Stimulated activated effector memory CD8-positive, alpha-beta T cell treated with anti-CD3 and anti-CD28 coated beads, Interleukin-12 subunit alpha, Interleukin-12 subunit beta, amount 100 ng/mL, for 72 hours (primary cell): ENCODE measurements at places on chromosomes 2 and 18.

DNA sequence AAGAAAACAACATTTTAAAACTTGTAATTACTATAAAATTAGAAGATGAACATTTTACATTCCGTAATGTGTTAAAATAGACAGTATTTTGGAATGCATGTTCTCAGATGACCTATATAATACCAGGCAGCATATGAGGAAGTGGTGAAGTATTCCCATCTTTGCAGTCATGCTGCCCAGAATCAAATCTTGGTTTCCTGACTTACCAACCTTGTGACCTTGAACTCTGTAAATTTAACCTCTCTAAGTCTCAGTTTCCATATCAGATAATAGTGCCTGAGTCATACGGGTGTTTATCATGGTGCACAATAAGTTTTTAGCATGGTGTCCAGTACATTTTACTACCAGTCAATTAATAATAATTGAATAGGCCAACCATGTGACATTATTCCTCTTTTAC is 7.3 kb upstream of the GALM start:
- DNase-seq = no peak

DNA sequence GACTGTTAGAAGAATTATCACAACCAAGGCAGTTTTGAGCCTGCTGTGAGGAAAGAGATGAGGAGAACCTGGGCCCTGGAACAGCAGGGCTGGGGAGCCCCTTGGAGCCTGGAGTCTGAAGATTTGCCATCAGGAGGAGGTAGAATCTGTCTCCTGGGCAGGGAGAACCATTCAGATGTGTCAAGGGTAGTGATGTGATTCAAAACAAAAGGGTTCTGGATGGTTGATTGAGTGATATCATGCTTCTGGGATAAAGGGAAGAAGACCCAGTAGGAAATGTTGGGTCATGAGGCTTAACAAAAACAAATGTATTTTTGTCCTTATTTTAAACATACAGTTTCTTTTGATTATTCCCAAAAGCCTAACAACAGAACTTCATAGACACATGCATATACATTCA is 28.6 kb downstream of the RNF144A start:
- no peak for DNase-seq

DNA sequence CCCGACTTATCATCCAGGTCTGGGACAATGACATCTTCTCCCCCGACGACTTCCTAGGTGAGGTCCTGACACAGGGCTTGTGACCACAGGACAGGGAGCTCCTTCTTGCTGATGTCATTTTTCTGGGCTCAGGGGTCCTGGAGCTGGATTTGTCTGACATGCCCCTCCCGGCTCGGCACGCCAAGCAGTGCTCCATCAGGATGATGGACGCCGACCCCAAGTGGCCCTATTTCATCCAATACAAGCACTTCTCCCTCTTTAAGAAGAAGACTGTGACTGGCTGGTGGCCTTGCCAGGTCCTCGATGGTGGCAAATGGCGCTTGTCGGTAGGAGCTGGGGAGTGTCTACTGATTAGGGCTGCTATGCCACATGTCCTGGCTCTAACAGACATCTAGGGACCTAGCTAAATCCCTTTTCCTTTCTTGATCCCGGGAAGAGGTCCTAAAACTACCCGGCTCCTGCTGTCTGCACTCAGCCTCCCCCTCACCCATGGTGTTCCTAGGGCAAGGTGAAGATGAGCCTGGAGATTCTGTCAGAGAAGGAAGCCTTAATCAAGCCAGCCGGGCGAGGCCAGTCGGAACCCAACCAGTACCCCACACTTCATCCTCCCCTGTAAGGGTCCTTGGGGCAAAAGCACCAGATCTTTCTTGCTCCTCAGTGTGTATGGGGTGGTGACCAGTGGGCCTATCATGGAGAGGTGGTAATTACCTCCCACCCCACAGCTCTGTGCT is 36.7 kb downstream of the LMAN2L start:
- no peak for DNase-seq

DNA sequence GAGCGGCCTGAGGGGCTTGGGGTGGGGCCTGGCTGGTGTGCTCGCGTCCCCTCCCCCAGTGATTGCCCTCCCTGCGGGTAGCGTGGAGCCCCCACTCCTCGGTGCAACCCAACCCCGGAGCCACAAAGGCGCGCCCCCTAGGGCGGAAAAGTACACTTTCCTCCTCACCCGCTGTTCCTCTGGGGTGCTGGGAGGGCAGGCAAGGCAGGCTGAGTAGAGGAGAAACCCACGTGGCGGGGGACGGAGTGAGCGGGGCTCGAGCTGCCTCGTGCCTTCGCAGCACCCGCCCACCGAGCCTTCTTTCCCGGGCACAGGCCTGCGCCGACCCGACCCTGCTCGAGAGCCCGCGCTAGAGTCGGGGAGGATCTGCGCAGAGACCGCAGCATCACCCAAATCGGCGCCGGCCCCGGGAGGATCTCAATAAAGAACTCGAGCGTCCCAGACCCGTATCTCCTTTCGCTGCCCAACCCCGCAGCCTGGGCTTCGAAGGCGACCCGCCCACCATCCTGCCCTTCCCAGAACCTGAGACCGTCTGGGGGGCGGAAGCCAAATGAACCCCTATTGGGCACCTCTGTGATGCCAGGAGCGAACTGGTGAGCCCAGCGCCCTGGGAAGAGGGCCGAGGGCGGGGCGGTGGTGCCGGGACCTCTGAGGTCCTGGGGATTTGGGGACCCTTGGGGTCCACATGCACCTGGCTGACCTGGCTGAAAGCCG is 1.5 kb downstream of the UCN start:
- peak; percentile 63 for DNase-seq

GRCh38 chr2:2906091-2906490 is 471.5 kb downstream of the EIPR1 start:
- no peak for DNase-seq

DNA sequence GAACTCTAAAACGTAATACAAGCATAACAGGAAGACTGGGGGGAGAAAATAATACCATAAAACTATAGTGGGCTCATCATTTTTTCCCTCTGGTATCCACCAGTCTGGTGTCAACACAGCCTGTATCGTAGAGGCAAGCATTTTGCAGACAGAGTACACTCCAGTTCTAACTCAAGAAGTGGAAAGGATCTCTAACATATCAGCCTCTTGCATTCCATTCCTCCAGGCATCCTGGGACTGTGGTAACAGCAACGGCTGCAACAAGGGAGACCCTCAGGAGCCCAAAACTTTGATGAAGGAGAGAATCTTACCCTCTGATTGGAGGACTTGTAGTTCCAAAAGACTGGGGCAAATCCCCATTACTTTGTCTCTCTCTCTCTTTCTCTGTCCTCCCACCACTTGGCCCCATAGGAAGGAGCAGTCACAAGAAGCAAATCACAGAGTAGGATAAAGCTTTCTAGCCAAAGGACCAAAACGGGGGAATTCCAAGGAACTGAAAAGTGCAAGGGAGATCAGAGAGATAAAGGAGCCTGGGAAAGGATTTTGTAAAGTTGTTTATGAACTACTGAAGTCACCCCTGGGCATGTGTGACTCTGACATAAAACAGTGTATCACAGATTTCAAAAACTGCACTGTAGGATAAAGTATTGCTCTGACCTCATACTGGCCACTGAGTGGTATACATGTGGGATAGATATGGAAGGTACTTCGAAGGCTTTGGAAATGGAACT is 11.9 kb downstream of the FRZB start:
- DNase-seq = no peak

GRCh38 chr2:191014653-191015020 is 666 bp upstream of the STAT1 start:
- DNase-seq = no peak

GRCh38 chr2:204337638-204338037 is 207.6 kb upstream of the PARD3B start:
- DNase-seq = no peak

GRCh38 chr18:70454704-70455322 is 166.0 kb downstream of the SOCS6 start:
- peak; percentile 9 for DNase-seq

- DNase-seq = no peak
Measured at GRCh38 chr2:173217116-173217840, 137.4 kb upstream of the CDCA7 start.

DNA sequence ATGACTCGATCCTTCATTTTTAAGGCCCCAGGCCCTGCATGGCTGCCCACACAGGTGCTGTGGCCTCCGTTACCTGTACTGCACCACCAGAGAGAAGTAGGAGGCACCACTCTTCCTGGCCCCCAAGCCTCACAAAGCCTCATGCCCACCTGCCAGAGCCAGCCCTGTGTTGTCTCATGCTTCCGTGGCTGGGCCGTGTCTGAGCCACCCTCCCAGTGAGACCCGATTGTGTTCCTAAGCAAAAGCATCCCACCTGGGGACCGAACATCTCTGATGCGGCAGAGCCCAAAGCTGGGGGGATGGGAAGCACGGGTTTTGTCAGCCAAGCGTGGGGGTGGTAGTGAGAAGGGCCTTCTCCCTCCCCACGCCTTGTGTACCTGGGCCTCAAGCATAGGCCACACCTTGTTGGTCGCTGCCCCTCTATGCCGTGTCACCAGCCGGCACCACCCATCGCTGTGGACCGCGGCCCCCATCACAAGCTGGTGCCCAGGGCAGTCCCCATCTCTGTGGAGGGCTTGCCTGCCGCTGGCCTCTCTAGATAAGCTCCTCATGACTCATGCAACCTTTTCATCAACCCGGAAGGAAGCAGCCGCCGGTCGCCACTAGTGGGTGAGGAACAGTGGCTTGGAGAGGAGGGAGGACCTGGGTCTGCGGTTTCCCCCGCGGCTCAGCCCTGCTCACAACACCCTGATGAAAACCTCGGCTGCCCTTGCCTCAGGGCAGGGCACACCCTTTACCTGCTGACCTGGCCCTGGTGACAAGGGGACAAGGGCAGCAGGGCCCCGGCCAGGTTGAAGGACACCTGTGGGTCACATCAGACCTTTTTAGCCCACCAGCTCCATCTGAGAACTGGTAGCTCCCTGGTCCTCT is 2.7 kb upstream of the RNPEPL1 start:
- DNase-seq = peak; percentile 95

GRCh38 chr2:178397002-178397605 is 53.9 kb downstream of the PRKRA start:
- DNase-seq = no peak

- DNase-seq = no peak
Measured at GRCh38 chr18:5476961-5477800, 66.6 kb downstream of the EPB41L3 start.

- DNase-seq = no peak
Measured at GRCh38 chr2:202185156-202185555, 53.2 kb downstream of the SUMO1 start.

DNA sequence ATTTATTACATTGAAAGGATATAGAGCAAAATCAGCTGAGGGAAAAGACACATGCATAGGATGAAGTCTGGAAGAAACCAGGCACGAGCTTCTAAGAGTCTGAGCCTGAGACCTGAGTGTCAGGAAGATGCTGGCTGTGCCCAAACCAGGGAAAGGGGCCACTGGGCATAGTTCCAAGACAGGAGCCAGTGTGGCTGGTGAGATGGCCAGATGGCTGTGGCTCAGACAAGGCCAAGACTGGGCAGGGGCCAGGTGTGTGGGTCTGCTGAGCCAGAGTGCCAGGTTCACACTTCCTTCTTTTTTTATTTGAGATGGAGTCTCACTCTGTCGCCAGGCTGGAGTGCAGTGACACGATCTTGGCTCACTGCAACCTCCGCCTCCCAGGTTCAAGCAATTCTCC is 95.5 kb upstream of the ATG16L1 start:
- no peak for DNase-seq

GRCh38 chr18:808086-808485 is 4.0 kb downstream of the YES1 start:
- no peak for DNase-seq

GRCh38 chr2:113070606-113070975 is 2.8 kb downstream of the IL1F10 start:
- no peak for DNase-seq

- no peak for DNase-seq
Measured at GRCh38 chr2:145743011-145743410, 1223.1 kb upstream of the ZEB2 start.

- DNase-seq = peak; percentile 60
Measured at GRCh38 chr18:76374330-76375281, 120.4 kb downstream of the ZNF516 start.

DNA sequence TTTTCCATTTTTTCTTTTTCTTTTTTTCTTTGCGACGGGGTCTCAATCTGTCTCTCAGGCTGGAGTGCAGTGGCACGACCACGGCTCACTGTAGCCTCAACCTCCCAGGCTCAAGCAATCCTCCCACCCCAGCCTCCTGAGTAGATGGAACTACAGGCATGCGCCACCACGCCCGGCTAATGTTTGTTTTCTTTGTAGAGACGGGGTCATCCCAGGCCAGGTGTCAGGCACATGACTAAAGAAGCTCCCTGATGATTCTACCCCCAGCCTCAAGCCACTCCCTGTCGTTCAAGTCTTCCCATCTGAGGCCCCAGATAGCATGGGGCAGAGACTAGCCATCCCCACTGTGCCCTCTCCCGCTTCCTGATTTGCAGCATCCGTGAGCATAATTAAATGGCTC is 9.8 kb upstream of the FZD5 start:
- no peak for DNase-seq

GRCh38 chr2:21299411-21299810 is 175.6 kb downstream of the TDRD15 start:
- DNase-seq = no peak

DNA sequence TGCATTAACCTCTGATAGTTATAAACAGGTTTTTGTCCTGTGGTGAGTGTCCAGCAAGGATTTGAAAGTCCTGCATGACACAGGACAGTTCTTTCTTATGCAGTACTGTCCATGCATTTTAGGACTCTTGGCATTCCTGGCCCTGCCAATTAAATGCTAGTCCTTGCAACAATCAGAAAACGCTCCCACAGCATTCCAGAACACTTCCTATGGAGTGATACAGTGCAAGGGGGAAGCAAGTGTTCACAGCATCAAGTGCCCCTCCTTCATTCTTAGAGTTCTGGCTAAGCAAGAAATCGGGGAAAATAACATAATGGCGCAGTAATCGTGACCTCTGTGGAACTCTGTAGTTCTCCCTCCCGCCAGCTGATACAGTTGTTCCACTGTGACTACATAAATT is 62.9 kb downstream of the ARHGAP28 start:
- DNase-seq = no peak

- no peak for DNase-seq
Measured at GRCh38 chr2:176413786-176414185, 144.5 kb downstream of the MTX2 start.

DNA sequence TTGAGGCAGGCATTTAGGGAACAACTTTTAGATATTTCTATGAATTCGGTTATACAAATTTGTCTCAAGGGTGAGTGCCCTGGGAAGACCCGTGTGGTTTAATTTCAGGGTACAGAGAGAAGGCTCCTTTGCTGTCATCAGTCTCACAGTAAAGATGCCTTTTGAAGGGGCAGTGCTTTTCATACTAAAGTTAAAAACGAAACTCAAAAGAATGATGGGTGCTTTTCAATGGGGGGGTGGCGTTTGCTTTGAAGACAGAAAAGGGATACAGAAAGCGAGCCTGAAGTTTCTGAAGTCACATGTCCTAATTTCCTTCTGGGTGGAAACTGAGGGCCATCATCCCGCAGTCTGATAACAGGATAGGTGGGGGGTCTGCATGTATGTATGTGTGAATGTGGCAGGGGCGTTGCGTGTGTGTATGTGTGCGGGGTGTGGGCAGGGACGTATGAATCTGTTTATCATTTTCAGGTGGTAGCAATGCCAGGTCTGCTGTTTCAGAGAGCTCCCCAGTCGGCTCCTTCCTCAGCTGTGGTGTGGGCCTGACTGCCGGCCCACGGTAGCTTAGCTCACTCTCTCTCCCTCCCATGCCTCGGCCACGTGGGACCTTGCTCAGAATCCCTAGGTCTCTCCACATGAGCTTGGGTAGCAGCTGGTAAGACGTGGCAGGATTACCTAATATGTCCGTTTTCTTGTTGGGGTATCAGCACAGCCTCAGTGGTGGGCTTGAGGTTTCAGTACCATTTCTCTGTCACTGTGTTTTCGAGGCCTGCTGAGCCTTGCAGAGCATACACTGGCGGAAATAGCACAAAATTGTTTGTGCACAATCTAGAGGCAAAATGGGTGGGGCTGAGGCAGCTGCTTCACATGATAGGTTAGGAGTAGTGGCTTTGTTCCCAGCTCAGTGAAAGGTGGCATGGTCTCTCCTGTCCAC is 32.7 kb downstream of the ARHGAP25 start:
- DNase-seq = peak; percentile 77
